ENCODE measurements at places on chromosomes 1 and 21.

DNA sequence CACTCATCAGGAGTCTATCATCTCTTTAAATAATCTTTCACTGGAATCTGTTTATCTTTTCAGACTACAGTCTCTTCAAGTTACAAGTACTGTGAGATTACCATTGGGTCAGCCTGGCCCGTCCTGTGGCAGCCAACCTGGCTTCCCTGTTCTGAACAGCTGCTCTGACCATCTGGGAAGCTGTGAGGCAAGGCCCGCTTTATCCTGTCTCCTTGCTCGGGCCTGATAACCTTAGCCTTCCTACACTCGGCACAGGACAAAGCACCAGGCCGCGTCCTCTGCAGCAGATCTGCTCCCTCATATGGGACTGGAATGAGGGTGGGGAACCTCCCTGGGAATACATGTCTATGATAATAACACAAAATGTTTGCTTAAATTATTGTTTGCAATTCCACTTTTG, 113.3 kb downstream of the PTPN14 start:
- DNase-seq, result no peak

GRCh38 chr1:203049077-203049476, 22.8 kb downstream of the PPFIA4 start:
- DNase-seq, result no peak

GRCh38 chr1:147626291-147626690, 44.0 kb downstream of the ACP6 start:
- DNase-seq, result no peak

DNA sequence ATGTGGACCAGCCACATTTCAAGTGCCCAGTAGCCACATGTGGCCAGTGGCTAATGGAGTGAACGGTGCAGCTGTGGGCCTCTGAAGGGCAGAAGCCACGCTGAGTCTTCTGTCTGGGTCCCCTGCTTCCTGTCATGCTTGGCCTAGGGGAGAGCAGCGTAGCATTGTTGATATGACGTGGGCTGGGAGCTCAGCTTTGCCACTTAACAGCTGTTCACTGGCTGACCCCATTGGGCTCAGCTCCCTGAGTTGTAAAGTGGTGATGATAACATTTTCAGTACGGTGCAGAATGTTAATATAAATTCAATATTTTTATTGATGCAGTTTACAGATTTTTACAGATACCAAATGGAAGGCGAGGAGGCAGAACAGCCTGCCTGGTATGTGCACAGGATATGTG, 4.5 kb downstream of the PODN start:
- DNase-seq, result no peak

DNA sequence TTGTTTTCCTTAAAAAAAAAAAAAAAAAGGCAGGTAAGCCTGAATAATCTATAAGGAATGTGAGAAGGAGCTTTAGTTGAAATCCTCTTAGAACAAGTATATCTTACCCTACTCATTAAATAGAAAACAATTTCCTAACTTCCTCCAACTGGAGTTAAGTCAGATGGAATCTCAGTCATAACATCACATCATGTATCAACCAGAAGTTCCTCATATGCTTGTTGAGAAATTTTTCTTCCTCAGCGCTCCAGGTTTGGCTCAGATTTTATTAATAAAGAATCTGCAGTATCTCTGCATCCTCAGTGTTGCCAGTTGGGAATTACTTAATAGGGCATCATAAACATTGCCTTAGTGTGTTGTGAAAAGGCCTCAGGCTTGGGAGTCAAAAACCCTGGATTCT, 37.6 kb downstream of the DUSP10 start:
- DNase-seq, result no peak

GRCh38 chr1:228683428-228683827, 51.9 kb upstream of the RHOU start:
- no peak for DNase-seq

DNA sequence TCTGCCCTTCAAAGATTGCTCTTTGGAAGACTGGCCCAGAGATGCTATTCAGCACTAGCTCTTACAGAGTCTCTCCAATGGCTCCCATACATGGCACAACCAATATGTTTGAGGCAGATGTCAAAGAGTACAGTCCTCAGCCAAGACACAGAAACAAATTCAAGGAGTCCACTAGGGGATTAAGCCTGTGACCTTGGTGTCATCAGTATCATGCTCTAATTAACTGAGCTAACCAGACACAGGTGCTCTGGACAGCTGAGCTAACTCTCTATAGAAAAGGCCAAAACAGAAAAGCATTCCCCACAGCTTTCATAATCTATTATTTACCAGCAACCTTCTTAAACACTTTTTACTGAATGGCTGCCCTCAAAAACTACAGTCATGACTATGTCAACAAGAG, 666.0 kb upstream of the PLXNA2 start:
- no peak for DNase-seq
